ENCODE measurements at places on chromosomes 4 and X. TPM values are rescaled to one million over a fixed set of nuclear protein-coding genes. Genes with fewer than 3 reads are reported as not detected.

Gene XK
- 0.17 TPM for total RNA-seq

Gene PLAC8
- 41.2 TPM for total RNA-seq

Gene AFF1
- total RNA-seq = 44.3 TPM

Gene SSX1
- total RNA-seq = not detected

Gene GLRA3
- not detected for total RNA-seq

Gene NDNF
- not detected for total RNA-seq

Gene BEX3
- total RNA-seq = 3.3 TPM

Gene NALF2
- 0.88 TPM for total RNA-seq

Gene LRAT
- not detected for total RNA-seq

Gene UGT2B11
- not detected for total RNA-seq

Gene PABPC1L2B
- not detected for total RNA-seq

Gene PABPC5
- total RNA-seq = not detected

Gene PGAM4
- 0.79 TPM for total RNA-seq

Gene XAGE1A
- not detected for total RNA-seq

Gene TMEM255A
- not detected for total RNA-seq

Gene ARSH
- total RNA-seq = not detected

Gene CXorf66
- not detected for total RNA-seq

Gene TMSB15A
- not detected for total RNA-seq

Gene RAB39B
- total RNA-seq = 9.9 TPM

Gene FAM53A
- total RNA-seq = 3.5 TPM

Gene PAGE2B
- 0.45 TPM for total RNA-seq

Gene KLB
- not detected for total RNA-seq

Gene IGSF1
- total RNA-seq = not detected

Gene ASB5
- total RNA-seq = not detected

Gene IL3RA
- 3.4 TPM for total RNA-seq

Gene CLDN22
- not detected for total RNA-seq

Gene BRCC3
- 28.9 TPM for total RNA-seq

Gene SPANXN3
- not detected for total RNA-seq

Gene PCDH10
- not detected for total RNA-seq

Gene NOX1
- total RNA-seq = not detected

Gene COX7B2
- not detected for total RNA-seq

Gene PPA2
- 69.3 TPM for total RNA-seq

Gene EXOC1L
- total RNA-seq = not detected
